Left kidney (tissue), 8 donors: ENCODE measurements at places on chromosomes 12 and 14.

DNA sequence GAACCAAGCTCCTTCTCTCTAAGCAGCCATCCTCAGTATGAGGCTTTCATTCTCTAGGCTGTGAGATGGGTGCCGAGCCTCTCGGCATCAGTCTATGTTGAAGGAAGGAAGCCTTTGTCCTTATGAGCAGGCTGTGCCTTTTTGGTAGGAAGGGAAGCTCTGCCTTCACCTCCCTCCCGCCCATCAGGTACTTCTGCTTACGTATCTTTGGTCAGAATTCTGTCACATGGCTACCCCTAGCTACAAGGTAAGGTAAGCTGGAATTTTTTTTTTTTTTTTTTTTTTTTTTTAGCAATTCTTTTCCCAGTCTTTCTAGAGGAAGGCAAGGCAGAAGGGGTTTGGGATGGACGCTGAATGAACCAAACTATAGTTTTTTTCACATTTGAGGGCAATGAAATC is 16.9 kb downstream of the BATF start:
- no peak for DNase-seq

DNA sequence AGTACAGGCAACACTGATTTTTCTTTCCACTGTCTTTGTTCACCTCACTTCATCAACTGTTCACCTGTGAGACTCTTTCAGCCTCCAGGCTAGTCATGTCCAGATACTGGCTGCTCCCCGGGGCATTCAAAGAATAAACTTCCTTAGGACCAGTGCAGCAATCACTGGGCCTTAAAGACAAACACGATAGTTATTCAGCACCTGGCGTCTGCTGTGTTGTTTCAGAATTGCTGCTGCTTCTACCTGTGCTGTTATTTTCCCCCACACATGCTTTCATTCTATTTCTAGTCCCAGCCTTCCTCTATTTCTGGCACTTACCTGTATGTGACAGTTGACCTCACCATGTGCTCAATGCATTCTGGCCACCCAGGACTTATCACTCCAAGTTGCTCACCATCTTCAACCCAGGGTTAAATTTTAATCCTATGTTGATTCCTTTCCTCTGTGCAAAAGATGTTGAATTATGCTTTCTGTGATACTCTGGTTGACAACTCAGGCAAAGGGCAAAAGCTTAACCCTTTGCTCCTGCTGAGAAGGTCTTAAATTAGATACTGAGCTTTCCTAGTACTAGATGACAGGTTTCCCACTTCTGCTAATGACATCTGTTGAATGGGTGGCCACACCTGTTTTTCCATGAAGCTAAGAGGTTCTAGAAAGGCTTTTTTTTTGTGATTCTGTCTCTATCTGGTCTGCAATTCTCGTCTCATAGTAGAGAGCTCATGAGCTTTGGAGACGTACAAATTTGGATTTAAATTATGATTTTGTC is 41.4 kb downstream of the PTPRQ start:
- DNase-seq: no peak

GRCh38 chr14:82239223-82239622 is 705.6 kb upstream of the SEL1L start:
- no peak for DNase-seq

GRCh38 chr12:74535536-74535935 is 2.1 kb upstream of the ATXN7L3B start:
- DNase-seq: no peak

DNA sequence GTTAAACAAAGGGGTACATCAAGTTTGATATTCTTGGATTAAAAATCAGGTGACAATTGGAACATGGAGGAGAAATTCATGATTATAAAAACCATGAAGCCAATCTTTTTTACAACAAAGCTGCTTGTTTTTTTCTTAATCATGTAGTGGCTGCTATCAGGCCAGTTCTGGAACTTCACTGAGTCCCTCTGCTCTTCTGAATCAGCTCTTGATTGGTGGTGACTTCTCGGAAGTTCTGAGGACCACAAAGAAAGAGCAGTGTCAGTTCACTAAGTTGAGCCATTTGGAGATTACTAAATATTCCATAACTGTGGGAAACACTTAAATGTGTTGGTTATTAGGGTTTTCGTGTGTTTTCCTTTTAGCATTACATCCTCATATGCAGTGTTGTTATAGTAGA is 8.5 kb downstream of the EIF4B start:
- DNase-seq: no peak

DNA sequence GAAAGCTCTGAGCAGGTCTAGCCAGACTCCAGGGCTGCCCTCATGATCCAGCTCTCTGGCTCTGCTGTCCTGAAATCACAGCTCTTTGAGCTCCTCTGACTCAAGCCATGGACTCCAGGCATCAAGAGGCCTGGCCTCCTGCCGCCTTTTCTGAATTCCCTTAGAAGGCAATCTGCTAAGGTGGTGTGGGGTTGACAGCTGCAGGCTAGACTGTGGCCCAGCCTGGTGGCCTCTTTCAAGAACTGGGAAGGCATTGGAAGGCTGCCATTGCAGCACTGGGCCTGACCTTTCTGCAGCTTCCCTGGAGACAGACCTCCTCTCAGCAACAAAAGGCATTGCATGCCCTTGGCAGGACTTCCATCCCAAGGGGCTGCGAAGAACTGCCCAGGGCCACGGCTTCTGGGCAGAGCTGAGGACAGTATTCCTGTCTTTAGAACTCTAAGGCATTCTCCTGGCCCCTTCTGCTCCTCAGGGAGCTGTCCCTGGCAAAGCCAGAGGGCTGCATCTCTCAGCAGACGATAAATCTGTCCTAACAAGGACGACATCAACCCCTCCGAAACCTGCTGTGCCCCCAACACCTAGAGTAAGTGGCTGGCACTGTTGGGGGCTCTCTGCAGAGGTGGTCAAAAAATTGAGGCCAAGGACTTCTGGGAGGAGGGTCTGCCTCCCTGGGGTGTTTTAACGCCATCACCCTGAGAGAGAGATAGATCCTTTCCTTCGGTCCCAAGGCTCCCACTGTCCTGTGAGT is 115.6 kb downstream of the RBM19 start:
- DNase-seq: no peak

DNA sequence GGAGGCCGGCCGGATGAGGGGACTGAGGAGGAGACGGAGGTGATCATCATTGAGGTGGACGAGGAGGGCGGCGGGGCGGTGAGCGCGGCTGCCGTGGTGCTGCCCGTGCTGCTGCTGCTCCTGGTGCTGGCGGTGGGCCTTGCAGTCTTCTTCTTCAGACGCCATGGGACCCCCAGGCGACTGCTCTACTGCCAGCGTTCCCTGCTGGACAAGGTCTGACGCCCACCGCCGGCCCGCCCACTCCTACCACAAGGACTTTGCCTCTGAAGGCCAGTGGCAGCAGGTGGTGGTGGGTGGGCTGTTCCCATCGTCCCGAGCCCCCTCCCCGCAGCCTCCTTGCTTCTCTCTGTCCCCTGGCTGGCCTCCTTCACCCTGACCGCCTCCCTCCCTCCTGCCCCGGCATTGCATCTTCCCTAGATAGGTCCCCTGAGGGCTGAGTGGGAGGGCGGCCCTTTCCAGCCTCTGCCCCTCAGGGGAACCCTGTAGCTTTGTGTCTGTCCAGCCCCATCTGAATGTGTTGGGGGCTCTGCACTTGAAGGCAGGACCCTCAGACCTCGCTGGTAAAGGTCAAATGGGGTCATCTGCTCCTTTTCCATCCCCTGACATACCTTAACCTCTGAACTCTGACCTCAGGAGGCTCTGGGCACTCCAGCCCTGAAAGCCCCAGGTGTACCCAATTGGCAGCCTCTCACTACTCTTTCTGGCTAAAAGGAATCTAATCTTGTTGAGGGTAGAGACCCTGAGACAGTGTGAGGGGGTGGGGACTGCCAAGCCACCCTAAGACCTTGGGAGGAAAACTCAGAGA is 9.6 kb downstream of the MMP14 start:
- no peak for DNase-seq

DNA sequence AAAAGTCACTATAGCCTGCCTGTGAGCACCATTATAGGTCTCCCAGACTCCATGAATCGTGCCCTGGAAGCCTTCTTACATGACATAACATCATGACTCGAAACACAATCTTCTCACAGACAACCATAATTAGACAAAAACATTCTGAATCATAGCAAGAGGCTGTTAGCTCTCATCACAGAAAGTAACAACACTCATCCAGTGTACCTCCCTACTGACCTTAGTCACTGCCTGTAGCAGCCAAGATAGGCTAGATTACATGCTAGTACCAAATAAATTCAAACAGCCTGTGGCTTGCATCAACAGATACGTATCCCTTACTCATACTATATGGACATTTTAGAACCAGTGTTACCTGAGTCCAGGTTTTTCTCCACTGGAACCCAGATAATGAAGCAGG is 663.8 kb upstream of the FOXG1 start:
- no peak for DNase-seq

DNA sequence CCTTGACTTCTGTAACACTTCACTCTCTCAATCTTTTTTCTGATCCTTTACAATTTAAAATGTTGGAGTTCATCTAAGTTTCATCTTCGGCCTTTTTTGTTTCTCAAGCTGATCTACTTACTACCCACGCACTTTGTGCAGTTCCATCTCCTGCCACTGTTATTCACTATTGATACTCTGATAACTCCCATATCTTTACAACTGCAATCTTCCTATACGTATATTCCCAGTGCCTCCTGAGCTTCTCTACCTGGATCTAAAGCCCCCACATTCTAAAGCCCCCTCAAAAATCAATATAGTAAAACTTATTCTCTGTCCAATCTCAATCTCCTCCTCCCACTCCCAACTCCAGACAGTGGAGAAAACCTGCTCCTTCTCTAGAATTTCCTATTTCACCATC is 5.9 kb downstream of the ATG2B start:
- DNase-seq: no peak

DNA sequence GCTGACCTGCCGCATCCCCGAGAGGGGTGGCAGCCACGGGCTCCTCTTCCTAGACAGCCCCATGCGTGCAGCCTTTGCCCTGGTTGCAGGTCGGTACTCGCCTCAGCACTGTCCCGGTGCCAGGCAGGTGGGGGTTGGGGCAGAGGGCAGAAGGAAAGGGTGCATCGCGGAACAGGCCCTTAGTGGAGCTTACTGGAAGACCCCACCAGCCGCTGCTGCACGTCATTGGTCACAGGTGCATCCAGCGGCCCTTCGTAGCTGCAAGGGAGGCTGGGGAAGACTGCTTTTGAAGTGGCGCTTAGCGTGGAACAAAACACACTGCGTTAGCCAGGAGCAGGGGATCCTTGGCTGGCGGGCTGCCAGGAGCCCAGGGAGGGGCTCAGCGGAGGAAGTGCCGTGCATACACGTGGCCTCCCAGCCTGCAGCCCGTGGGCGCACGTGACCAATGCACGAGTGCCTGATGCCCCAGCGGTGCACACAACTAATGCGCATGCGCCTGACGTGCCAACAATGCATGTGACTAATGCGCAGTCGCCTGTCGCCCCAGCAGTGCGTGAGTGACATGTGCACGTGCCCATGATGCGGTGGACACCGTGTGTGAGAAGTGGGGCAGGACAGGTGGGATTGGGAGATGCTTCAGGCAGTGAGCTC is 5.0 kb upstream of the EP400 start:
- DNase-seq: no peak

GRCh38 chr12:88896958-88897357 is 316.7 kb upstream of the KITLG start:
- DNase-seq: no peak

GRCh38 chr14:88248606-88249005 is 74.5 kb downstream of the KCNK10 start:
- no peak for DNase-seq

DNA sequence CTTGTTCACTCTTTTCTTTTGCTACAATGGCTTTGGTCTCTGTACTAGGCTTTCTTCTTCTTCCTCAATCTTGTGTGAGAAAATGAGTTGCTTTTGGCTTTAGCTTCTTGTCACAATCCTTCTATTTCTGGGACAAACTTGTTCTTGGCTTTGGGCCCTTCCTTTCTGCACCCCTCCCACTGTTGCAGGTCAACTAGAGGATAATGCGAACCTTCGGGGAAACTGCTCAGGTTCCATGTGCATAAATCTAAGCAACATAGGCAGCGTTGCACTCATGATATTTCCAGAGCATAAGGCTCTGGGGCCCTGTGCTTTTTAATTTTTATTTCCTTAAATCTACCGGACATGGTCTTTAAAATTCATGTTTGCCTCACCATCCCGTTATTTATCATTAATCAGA is 89.8 kb upstream of the LRIG3 start:
- no peak for DNase-seq

- DNase-seq: no peak
Measured at GRCh38 chr14:52619687-52620086, 67.1 kb downstream of the GPR137C start.

GRCh38 chr12:76643438-76643837 is 83.9 kb upstream of the OSBPL8 start:
- no peak for DNase-seq

- no peak for DNase-seq
Measured at GRCh38 chr12:69324797-69325466, 23.2 kb upstream of the LYZ start.
